ENCODE measurements at places on chromosomes 1 and 21.

DNA sequence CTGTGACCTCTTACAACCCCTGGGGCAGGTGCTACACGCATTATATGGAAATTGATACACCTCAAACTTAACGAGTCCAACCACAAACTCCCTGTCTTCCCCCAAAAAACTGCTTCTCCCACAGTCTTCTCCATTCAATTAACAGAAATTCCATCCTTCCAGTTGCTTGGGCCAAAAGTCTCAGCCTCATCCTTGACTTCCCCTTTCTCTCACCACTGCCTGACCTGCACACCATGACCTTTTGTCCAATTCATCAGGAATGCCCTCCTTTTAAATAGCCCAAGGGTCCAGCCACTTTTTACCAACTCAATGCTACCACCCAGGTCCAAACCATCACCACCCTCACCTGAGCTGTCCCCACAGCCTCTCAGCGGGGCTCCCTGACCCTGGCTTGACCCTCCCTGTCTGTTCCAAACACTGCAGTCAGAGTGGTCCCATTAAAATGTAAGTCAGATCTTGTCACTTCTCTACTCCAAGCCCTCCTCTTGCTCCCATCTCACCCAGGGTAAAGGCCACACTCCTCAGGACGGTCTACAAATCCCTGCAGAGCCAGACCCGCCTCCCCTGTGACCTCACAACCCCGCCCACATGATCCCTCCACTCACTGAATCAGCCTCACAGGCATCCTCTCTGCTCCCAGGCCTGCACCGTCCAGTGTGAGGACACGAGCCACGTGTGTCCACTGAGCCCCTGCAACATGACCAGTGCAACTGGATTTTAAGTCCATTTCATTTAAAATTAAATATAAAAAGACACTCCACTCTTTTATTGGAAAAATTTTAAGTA lies 18.5 kb downstream of the KCNN3 start:
- no peak for DNase-seq

- DNase-seq = no peak
Observed at GRCh38 chr1:66637146-66637545, 103.2 kb downstream of the SGIP1 start.

DNA sequence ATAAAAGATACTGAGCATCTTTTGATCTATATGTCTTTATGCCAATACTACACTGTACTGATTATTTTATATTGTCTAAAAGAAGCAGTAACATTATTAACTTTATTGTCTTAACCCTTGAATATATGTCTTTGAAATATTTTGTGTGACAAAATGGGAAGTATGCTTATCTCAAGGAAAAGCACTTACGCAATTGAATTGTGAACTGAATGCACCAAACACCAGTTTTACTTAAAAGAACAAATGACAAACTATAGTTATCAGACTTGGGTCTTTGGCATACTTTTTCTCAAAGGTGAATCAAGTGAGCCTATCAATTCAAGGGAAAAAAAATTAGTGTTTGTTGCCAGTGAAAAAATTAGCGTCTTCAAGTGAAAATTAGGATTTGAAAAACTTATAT lies 9.2 kb upstream of the SLC6A9 start:
- DNase-seq = no peak

DNA sequence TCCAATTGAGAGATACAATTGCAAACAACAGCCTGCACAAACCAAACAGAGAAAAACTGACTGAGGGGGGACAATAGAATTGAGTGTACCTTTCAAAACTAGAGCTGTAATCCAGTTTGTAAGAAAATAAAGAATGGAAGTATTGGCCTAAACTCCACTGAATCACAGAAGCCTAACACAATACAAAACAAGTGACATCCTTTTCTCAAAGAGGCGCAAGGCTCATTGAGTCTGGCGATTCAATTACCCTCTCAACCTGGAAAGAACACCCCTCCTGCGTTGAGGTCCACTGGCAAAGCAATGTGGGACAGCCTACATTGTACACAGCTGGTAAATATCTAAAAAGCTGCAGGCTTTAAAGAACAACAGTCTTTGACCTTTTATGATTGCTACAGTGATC lies 182.6 kb downstream of the DPYD start:
- no peak for DNase-seq

- peak; percentile 86 for DNase-seq
Observed at GRCh38 chr1:182084487-182085316, 23.2 kb upstream of the ZNF648 start.

DNA sequence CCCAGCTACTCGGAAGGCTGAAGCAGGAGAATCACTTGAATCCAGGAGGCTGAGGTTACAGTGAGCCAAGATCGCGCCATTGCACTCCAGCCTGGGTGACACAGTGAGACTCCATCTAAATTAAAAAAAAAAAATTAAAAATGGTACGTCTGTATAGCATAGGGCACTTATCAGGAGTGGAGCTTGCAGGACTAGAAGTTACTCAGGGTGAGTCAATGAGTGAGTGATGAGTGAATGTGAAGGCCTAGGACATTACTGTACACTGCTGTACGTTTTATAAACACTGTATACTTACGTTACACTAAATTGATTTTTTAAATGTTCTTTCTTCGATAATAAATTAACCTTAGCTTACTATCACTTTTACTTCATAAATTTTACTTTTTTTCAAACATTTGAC lies 183.6 kb downstream of the NR5A2 start:
- no peak for DNase-seq

DNA sequence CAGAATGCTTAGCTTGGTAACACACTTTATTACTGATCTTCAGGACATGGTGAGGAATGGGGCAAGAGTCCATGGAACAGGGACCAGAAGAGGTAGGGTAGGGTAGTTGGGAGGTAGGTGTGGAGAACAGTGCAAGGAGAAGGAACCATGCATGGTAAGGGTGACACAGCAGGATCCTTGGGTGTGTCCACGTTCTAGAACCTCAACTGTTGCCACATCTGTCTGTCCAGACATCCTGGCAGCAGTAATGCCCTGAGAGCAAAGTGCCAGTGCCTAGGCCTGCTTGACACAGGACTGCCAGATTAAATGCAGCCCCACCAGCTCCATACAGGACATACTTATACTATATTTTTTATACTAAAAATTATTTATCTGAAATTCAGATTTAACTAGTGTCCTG lies 13.9 kb downstream of the DMAP1 start:
- no peak for DNase-seq

- no peak for DNase-seq
Observed at GRCh38 chr1:47235806-47236205, 3.8 kb upstream of the TAL1 start.

All from putamen (tissue), 1 donor.